ENCODE measurements at places on chromosomes 2 and 18. TPM values are rescaled to one million over a fixed set of nuclear protein-coding genes. Genes with fewer than 3 reads are reported as not detected.

HTR2B gene
- total RNA-seq: 19.3 TPM

MBP gene
- total RNA-seq: 4.0 TPM

RESP18 gene
- not detected for total RNA-seq

LDLRAD4 gene
- 0.22 TPM for total RNA-seq

EVA1A gene
- total RNA-seq: 35.9 TPM

KIF5C gene
- total RNA-seq: 0.66 TPM

SLC23A3 gene
- 2.5 TPM for total RNA-seq

LYG1 gene
- total RNA-seq: 0.22 TPM

SLC5A7 gene
- total RNA-seq: not detected

GALR1 gene
- under 0.01 TPM for total RNA-seq

CDH20 gene
- total RNA-seq: under 0.01 TPM

OTOS gene
- total RNA-seq: not detected

VAMP5 gene
- 27.1 TPM for total RNA-seq

TBR1 gene
- total RNA-seq: not detected

ATL2 gene
- 161 TPM for total RNA-seq

TMEM17 gene
- 2.0 TPM for total RNA-seq

RSAD2 gene
- total RNA-seq: 1.5 TPM

SP140 gene
- 2.6 TPM for total RNA-seq

TUBB8B gene
- total RNA-seq: not detected

MAPK4 gene
- total RNA-seq: not detected

FHOD3 gene
- total RNA-seq: 19.7 TPM

GRHL1 gene
- 0.37 TPM for total RNA-seq

HAT1 gene
- total RNA-seq: 38.6 TPM

C2orf66 gene
- 0.12 TPM for total RNA-seq

UNC80 gene
- total RNA-seq: not detected

TMEM127 gene
- 11.8 TPM for total RNA-seq

CCDC121 gene
- total RNA-seq: 1.7 TPM

ELOA2 gene
- not detected for total RNA-seq

ARHGEF33 gene
- 1.5 TPM for total RNA-seq

TFPI gene
- total RNA-seq: 66.9 TPM

ALK gene
- under 0.01 TPM for total RNA-seq

TXNL1 gene
- total RNA-seq: 71.8 TPM

GAREM1 gene
- 2.4 TPM for total RNA-seq

UGT1A8 gene
- total RNA-seq: 0.12 TPM

MGAT4A gene
- total RNA-seq: 0.87 TPM

UPP2 gene
- not detected for total RNA-seq

SLC4A5 gene
- total RNA-seq: 0.44 TPM

HOXD13 gene
- 7.5 TPM for total RNA-seq

TCF4 gene
- total RNA-seq: 68.4 TPM

UGT1A5 gene
- not detected for total RNA-seq

SLC9A2 gene
- total RNA-seq: not detected

CHRND gene
- total RNA-seq: not detected

CYP1B1 gene
- total RNA-seq: 4.0 TPM

UBE2F gene
- 55.9 TPM for total RNA-seq

ANKRD30B gene
- 0.55 TPM for total RNA-seq

SERPINB7 gene
- total RNA-seq: 136 TPM

CPS1 gene
- total RNA-seq: 21.2 TPM

GAREM2 gene
- 0.22 TPM for total RNA-seq

OTOF gene
- 0.66 TPM for total RNA-seq

AGAP1 gene
- total RNA-seq: 11.8 TPM

PLEK gene
- total RNA-seq: under 0.01 TPM

TSPYL6 gene
- total RNA-seq: not detected

TMEM169 gene
- total RNA-seq: 0.66 TPM

RAPGEF4 gene
- 1.00 TPM for total RNA-seq

MYO3B gene
- under 0.01 TPM for total RNA-seq
